Fibroblast of villous mesenchyme (primary cell): ENCODE measurements at places on chromosomes 1 and 21.

DNA sequence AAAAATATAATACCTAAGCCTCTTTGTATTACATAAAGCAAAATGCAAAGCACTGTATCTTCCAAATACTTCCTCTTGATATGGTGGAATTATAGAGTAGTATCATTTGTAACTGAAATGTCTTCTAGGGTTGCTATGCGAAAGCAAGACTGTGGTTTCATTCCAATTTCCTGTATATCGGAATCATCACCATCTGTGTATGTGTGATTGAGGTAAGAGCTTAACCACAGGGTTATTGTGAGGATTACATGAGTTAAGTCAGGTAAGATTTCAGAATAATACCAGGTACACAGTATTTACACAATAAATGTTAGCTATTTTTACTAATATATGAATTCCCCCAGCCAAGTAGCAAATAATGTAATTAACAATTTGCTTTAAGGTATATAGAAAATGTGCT, 24.7 kb downstream of the CD53 start:
- DNase-seq = no peak

DNA sequence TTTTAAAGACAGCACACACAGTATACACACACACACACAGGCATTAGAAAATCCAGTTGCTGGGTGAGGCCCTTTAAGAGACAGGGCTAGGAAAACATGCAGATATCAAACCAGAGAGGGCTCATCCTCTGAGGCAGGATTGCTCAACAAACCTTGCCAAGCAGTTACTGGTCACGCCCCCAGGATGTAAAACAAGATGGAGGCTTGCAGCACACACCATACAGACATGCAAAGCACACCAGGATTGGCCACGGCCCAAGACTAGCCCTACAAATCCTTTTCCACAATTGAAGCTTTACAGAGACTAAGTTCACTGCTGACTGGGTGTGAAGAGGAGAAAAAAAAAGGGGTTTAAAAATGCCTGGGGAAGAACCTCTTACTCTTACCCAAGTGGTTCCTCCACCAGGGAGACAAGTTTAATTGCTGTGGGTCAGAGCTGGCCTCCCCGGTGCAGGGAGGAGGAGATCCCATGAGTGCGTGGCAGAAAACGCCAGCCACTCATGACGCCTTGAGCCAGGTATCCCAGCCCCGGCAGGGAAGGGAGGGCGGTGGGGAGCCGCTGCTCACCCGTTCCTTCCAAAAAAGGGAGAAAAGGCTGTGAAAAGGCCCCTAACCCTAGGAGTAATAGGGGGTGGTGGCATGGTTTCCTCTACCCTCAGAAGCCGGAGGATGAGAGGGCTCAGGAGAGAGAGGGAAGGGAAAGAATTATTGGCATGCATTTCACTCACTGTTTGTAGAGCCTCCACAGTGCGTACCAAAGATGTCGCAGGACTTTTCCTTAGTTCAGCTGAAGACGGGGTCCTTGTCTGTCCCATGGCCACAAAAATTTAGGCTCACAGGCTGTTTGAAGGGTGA, 594.6 kb upstream of the ZP4 start:
- peak; percentile 90 for DNase-seq

DNA sequence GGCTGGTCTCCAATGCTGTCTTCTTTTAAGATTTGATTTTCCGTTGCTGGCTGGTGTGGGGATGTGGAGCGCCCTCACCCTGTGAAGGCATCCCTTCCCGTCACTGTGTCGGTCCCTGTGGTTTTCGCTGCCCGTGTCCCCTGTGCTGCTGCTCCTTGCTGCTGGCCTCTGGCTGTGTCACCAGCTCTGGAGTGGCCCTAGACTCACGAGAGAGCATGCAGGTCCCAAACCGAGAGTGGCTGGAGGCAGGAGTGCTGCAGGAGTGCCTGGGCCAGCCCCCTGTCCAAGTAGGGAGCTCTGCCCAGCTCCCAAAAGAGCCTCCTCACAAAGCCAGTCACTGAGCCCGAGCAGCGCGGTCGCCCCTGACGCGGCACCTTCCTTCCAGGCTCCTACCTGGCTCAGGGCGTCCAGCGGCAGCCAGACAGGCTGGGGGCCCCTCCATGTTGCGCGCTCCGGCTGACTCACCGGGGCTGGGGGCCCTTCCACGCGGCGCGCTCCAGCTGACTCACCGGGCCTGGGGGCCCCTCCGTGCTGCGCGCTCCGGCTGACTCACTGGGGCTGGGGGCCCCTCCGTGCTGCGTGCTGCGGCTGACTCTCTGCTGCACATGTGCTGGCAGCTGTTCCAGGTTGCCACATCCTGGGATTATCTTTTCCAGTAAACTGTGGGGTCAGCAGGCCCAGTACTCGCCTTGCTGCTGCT, 106.7 kb upstream of the COL6A1 start:
- DNase-seq = peak; percentile 99

DNA sequence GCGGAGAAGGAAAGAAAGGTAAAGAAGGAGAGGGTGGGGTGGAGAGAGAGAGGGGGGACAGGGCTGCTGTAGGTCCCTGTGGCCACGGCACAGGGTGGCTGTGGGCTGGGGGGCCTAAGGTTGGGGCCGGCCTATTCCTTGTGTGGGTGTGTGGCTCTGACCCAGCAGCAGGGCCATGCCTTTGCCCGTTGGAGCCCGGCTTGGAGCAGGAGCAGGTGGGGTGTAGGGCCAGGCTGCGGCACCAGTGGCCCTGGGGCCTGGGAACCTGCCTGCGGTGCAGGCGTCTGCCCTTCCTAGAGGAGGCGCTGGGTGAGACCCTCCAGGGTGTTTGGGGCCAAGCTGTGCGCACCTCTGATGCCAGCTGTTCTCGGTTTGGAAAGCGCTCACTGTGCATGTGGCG, 19.7 kb upstream of the SUMO3 start:
- no peak for DNase-seq

- peak; percentile 86 for DNase-seq
These were observed 67.7 kb downstream of the SELENOF start for GRCh38 chr1:86846164-86846647.

DNA sequence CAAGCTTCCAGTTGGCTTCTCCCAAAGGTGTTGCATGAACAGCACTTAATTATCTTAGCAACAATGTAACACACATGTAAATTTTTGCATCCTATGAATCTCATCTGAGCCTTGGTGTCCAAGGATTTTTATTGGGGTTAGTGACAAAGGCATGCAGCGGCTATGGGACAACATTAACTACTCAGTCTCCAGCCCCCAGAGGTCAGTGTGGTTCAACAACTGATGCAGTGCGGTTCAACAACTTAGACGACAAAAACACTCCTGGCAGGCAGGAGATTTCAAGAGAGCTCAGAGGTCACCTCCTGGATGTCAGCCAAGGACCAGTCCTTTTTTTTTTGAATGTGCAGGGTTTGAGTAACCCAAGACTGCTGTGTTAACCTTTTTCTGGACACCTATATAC, 77.5 kb upstream of the HMCN1 start:
- DNase-seq = no peak

DNA sequence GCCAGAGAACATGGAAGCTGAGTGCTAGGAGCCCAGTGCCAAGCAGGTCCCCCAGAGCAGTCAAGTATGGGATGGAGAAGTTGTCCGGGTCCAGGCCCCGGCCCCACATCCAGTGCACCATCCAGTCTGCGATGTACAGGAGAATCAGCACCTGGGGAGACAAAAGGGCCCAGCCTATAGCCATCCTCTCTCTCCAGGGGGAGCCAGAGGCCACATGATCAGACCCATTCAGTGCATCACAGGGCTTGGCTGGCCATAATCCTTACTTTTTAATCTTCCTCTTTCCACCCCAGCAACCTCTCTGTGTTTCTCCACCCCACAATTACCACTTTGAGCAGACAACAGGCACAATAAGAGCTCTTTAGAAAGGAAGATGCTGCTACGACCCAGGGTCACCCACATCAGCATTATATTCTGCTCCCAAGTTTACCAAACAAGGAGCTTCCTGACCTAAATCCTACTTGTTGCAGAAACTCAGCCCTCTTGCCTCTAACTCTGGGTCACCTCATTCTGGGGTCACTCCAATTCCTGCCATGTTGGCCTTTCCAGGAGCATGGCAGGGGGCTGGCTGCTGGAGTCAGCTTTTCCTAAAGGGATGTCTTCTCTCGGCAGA, 16.4 kb upstream of the RAB29 start:
- peak; percentile 48 for DNase-seq

GRCh38 chr1:225962440-225962975, 21.5 kb upstream of the LEFTY2 start:
- DNase-seq = peak; percentile 25

DNA sequence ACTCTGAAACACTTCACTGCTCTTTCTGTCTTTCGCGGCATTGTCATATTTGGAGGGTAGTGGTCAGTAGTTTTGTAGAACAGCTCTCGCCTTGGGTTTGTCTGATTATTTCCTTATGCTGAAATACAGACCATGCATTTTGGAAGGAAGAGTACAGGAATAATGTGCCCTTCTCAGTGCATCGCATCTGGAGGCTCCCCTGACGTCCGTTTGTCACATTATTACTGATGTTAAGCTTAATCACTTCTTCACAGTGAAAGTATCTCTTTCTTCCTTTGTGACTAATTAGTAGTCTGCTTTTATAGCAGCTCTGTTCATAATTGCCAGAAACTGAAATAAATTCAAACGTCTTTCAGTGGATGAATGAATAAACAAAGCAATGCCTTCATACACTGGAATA, 85.7 kb upstream of the CXADR start:
- DNase-seq = no peak

DNA sequence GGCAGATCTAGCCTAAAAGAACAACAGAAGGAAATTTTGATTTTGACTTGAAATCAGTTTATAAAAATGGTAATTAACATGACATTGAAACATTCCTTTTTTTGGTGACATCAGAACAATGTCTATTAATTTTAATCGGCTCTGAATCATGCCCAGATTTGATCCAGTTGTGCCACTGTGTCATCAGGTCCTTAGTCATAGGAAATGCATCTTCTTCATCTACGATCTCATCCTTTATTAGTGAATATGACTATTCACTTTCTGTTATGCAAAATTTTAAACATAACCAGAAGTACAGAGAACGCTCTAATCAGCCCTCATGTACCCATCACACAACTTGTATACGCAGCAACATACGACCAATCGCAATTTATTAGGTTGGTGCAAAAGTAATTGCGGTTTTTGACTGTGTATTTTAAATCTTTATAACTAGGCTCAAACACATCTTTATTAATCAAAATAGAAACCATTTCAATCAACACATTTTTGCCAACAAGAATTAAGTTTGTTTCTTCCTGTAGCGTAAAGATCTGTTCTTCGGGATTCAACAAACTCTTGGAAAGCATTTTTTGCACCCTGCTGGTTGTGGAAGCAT, 40.3 kb upstream of the TLR5 start:
- no peak for DNase-seq

DNA sequence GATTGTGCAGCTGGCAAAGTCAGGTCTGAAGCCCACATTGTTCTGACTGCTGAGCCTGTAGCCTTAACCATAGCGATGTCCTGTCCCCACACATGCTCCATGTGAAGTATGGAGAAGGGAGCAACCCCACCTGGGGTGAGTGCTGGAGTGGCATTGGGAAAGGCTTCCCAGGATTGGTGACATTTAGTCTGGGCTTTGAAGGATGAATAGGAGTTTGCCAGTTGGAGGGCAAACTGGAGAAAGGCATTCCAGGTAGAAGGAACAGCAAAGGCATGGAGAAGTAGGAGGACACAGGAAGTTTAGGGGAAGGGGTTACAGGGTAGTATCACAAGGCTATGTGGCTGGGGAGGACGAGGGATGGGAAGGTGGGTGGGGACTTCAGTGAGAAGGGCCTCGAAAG, 7.3 kb upstream of the LDLRAP1 start:
- no peak for DNase-seq
